ENCODE measurements at places on chromosomes 1 and 21. TPM values are rescaled to one million over a fixed set of nuclear protein-coding genes. Genes with fewer than 3 reads are reported as not detected.
A peak's percentile ranks its signal among the peaks of the same experiment; 100 is the strongest.

The RIPK4 gene
- total RNA-seq: 9.2 TPM

The FCMR gene
- not detected for total RNA-seq

- no peak for DNase-seq
- H3K36me3 ChIP-seq: no peaks in the 10 kb centered on the region
- H3K27ac ChIP-seq: no peak overlapping the region
- H3K27me3 ChIP-seq: no peaks in the 10 kb centered on the region
- no peak overlapping the region for H3K4me3 ChIP-seq
These were observed 95.5 kb downstream of the DMRTB1 start for GRCh38 chr1:53554592-53555305.

GRCh38 chr1:41640756-41641474 lies 156.4 kb upstream of the EDN2 start:
- no peaks in the 10 kb centered on the region for H3K4me1 ChIP-seq
- DNase-seq: no peak
- H3K27me3 ChIP-seq: no peaks in the 10 kb centered on the region
- no peak overlapping the region for H3K27ac ChIP-seq

- H3K4me3 ChIP-seq: no peak overlapping the region
- H3K36me3 ChIP-seq: no peaks in the 10 kb centered on the region
- peak overlapping the region; percentile 29 for H3K27ac ChIP-seq
- H3K27me3 ChIP-seq: no peaks in the 10 kb centered on the region
These were observed 3.8 kb upstream of the SELENON start for GRCh38 chr1:25795946-25796810.

DNA sequence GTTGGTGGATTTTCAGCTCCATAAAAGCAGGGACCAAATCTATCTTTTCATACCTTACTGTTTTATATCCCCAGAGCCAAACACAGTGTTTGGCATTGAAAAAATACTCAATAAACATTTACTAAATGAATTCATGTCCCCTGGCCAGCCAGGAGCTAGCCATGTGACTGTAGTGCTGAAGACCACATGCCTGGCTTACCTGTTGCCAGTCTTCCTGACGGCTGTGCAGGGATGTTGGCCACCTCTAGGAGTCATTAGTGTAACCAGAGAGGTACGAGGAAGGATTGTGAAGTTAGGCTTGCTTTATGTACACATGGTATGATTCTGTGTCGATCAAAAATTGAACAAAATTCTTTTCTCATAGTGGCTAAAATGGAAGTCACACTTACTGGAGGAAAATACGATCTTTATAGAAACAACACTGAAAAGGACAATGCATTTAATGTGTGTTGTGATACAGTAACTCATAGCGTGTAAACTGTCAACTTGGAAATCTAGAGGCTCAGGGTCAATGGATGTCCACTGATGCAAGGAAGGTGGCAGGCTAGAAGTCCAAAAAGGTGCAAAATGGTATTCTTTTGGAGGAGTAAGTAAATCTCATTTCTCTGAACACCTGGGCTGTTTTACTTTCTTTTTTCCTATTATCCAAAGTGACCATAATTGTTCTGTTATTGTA lies 60.9 kb downstream of the FGGY start:
- no peak overlapping the region for H3K4me3 ChIP-seq
- DNase-seq: peak; percentile 36
- H3K4me1 ChIP-seq: no peaks in the 10 kb centered on the region
- no peaks in the 10 kb centered on the region for H3K27me3 ChIP-seq
- H3K36me3 ChIP-seq: no peaks in the 10 kb centered on the region

Data from GM23338 (cell line).